ENCODE measurements at places on chromosomes 5 and 9. TPM values are rescaled to one million over a fixed set of nuclear protein-coding genes. Genes with fewer than 3 reads are reported as not detected.
A peak's percentile ranks its signal among the peaks of the same experiment; 100 is the strongest.

DNA sequence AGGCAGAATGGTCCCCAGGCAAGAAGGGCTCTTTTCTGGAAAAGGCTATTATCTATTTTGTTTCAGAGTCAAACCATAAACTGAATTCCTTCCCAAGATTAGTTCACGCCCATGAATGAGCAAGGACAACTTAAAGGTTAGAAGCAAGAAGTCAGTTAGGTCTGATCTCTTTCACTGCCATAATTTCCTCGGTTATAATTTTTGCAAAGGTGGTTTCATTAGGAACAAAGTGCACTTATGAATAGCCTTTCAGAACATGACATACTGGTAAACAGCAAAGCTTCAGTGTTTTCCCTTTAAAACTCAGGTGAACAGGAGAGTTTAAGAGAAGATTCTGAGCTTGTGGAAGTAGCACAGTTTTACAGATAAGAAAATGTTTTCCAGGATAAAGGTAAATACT, 177.9 kb downstream of the GDNF start:
- DNase-seq: no peak

DNA sequence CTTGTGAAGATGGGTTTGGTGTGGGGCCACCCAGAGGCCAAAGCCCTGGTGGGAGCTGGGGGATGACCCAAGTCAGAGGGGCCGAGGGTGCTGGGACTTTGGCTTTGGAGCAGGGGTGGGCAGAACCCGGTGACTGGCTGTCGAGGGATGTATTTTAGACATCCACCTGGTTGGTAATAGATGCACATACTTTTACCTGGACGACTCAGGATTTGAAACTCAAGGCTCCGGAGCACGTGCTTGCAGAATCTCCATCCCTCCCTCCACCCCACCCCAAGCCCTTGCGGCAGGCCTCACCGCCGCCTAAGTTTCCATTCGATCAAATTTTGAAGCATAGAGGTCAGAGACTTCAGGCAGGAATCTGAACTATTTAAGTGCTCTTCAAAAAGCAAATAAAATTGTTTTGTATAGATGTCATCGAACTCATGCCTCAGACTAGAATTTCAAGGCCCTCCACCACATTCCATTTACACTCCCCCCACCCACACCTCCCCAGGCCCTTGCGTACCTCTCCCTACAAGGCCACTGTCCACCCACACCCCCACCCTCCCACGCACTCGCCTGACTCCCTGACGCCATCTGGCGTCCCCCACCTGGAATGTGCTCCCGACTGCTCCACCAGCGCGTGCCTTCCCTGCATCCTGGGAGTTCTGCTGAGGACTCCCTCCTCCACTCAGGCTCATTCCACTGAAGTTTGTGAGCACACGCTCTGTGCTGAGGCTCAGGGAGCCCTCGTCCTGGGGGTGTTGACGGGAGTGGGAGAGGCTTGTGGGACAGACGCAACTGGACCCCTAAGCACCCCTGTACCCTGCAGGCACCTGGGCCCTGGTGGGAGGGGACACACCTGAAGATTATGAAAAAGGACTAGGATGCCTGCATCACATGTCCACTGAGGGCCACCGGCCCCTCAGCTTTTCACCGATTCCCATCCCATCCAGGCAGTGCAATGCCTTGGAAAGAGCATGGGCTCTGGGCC, 56.4 kb upstream of the RPL26L1 start:
- peak; percentile 87 for DNase-seq

DNA sequence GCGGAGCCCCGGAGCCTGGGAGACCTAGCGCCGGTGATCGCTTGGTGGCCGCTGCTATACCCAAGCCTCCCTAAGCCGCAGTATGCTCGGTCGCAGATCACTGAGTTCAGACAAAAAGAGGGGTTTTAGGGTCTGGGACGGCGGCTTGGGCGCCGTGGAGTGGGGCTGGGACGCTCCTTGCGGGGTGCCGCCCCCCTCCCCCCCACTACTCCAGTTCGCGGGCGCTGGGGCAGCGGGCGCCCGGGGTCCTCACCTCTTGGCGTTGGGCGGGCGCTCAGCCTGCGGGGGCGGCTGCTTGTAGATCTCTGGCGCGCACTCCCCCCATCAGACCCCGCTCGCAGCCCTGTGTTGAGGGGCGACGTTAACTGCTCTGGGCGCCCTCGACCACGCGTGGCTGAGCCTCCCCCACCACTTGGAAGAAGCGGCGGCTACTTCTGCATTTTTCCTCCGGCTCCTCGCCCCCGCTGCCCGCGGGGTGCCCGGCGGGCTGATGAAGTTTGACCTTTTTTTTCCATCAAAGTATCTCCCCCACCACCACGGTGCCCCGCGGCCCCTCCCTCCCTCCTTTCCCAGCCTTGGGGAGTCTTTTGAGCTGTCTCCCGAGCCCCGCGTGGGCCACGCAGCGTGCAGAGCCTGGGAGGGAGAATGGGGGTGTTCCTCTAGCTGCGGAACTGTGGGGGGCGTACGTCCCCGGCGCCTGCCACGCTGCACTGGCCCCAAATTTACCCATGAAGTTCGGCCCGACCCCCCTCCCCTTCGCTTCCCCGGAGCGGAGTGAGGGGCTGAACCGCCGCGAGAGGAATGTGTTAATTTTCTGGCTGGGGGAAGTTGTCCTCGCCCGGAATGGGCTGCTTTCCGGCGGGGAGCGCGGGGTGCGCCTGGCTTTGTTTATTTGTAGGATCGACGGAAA, 1.2 kb downstream of the CXXC5 start:
- no peak for DNase-seq

DNA sequence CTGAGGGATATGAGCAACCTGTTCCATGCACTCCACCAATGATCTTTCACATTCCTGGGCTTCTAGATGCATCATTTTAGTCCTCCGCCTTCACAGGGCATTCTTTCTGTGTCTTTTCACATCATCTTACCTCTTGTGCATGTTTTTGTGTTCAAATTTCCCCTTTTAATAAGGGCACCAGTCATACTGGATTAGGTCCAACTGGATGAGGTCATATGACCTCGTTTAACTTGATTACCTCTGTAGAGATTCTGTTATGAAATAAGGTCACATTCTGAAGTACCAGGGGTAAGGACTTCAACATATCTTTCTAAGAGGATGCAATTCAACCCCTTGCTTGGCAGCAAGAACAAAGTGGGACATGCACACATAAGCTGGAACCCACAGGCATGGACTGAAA, 335.3 kb upstream of the TLE4 start:
- no peak for DNase-seq

DNA sequence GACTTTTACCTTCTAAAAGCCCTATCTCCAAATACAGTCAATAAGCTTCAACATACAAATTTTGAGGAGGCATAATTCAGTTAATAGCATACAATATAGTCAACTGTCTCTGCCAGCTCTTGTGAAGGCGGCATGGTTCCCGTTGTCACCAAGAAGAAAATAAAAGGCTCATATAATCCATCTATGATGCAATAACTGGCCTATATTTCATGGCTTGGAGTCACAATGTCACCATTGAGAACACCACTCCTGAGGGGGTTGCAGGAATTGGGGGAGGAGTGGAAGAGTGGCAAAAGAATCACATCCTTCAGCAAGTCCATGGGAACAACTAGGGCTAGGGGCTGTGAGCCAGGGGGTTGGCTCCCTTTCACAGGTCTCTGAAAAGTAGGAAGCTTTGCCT, 16.0 kb upstream of the ASTN2 start:
- DNase-seq: no peak

DNA sequence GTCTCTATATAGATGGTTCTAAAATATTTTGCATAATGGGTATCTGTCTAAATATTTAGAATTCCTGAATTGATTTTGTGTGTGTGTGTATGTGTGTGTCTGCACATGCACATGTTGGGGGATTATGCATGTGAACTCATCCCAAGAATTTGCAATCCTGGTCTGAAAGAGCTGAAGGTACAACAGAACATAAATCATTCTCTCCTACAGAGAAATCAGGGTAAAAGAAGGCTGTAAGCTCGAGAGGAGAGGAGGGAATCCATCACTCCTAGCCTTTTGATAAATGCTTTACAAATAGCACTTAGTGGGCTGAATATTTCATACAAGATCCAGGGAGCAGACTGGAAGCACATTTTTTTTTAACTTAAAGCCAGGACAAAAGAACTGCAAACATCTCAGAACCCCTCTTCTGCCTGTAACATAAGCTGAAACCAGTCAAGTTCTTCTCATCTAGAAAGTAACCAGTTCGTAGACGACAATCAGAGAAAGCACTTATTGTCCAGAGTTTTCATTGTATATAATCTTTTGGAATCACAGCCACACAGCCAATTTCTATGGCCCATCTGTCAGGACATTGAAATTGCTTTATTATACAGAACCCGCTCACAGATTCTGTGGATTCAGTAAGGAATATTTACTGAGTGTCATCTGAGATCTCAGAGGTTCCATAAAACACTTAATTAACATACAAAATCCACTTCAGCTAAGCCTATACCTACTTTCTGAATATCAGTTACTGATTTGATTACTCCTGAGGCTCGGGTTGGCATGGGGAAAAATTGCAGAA, 541.4 kb upstream of the ZNF462 start:
- no peak for DNase-seq

DNA sequence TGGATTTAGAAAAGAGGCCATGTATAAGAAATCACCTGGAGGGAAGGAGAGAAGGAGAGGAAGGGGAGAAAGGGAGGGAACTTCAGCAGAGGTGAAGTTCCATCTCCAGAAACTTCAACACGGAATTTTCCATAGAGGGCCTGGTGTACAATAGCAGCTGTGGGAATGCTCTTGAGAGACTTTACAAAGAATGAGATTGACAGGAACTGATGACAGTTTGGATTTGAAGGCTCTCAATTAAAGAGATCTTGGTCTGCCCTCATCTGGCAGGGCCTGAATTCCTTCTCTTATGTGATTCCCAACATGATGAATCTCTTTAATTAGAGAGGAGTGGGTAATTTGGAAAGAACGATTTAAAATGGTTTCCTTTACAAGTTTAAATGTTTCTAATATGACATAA, 143.5 kb downstream of the MLLT3 start:
- DNase-seq: no peak

DNA sequence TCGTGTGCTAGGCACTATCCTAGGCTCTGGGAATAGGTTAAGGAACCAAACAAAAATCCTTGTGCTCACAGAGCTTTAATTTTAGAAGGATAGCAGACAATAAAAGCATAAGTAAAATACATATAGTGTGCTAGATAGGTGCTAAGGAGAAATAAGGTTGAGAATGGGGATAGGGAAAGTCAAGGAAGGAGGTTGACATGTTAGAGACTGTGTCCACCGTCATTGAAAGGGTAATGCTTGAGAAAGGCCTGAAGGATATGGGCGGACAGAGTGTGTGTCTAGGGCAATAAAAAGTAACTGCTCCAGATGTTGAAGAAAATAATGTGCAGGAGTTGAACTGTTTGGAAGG, 482 bp upstream of the TDRD7 start:
- DNase-seq: no peak

- no peak for DNase-seq
Measured at GRCh38 chr5:69497006-69497520, 4.5 kb downstream of the OCLN start.

DNA sequence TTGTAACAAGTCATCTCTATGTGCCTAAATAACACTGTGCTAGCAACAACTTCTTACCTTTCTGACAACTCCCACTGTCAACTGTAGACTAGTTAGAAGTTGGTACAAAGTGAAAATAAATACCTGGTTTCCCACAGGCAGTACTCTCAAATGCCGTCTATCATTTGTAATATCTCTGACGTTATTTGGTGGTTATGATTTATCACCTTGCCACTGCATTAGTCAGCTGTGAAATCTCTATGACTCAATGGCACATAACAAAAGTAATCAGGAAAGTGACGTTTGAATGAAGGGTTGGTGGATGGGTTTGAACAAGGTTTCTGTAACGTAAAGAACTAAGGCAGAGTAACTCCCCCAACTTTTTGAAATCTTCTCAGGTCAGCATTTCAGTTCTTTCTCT, 592.3 kb downstream of the MAT2B start:
- no peak for DNase-seq

SLC36A3 gene
- not detected for total RNA-seq

GPSM1 gene
- 41.3 TPM for total RNA-seq

TRPM6 gene
- total RNA-seq: 0.07 TPM
